Stimulated activated naive CD4-positive, alpha-beta T cell treated with Interleukin-2 at 50 U/mL for 16 hours (primary cell): ENCODE measurements at places on chromosomes 2 and 18.

GRCh38 chr2:160730296-160730995, 236.8 kb upstream of the RBMS1 start:
- DNase-seq: no peak

DNA sequence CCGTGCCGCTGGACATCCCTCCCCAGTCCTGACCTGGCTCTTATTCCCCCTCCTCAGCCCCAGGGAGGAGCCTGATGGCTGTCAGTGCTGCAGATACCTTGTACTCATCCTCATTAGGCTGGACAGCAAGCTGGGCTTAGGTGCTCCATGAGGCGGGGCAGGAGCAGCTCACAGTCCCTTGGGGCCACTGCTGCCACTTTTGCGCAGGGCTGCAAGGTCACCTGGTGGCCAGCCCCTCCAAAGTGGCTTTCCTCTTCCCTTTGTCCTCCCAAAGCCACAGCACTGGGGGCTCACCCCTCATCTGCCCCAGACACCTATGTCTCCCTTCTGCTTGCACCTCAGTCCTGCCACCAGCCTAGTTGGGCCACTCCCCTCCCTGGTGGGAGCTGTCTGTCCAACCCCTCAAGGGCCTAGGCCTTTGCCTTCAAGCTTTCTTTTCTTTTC, 60.8 kb downstream of the FAM168B start:
- DNase-seq: no peak

- DNase-seq: no peak
Observed at GRCh38 chr2:127011231-127011661, 95.7 kb downstream of the BIN1 start.

- DNase-seq: no peak
Observed at GRCh38 chr18:72675394-72675793, 131.3 kb upstream of the CBLN2 start.
